ENCODE measurements at places on chromosomes 4 and X.

DNA sequence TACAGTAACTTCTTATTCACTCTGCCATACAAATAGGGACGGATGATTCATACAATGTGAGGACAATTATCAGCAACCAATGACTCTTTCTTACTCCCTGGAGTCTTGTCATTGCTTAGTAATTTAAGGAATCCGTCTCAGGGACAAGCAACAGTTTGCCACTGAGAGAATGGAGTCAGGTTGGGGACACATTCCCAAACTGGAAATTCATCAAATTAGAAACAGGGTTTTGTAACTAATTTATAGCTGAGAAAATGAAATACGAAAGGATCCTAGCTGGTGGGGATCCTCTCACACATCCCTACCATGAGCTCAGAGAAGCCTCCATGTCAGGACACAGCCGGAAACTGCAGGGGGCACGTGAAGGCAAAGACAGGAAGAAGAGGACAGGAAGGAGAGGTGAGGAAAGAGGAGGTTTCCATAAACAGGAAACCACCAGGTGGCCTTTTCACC lies 50.4 kb upstream of the KDR start:
- no peak for DNase-seq

DNA sequence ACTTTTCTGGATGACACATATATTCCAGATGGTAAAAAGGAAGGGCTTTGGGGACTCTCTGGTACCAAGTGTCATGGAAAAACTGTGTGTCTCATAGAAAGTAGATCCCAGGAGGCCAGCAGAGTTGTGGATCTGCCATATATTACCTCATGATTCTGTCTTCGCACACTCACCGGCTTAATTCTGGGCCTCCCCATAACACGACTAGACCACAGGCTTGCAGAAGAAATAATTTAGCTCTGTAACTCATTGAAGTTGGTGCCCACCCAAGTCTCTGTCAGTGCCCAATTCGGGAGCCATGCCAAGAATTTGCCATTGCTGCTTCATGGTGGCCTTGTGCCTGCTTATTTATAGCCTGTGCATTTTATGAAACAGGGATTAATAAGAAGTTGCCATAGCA lies 104.5 kb downstream of the AR start:
- no peak for DNase-seq

DNA sequence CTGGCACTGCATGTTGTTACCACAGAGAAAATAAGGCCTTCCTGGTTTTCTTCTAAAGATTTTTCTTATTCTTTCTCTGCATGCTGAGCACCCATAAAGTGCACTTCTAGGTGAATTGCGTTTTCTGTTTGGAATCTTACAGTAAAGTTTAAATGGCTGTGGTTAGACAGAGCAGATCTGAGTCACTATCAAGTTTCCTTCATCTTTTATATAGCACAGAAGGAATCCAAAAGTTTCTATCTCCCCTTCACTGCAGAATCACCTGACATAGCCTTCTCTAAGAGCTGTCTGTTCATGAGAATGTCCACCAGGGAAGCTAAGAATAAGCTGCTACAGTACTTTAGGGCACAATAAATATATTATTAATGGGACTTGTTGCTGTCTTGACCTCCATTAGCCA lies 455.5 kb upstream of the FAM241A start:
- DNase-seq = no peak

- DNase-seq = no peak
These were observed 54.4 kb downstream of the NBDY start for GRCh38 chrX:56783450-56783831.

DNA sequence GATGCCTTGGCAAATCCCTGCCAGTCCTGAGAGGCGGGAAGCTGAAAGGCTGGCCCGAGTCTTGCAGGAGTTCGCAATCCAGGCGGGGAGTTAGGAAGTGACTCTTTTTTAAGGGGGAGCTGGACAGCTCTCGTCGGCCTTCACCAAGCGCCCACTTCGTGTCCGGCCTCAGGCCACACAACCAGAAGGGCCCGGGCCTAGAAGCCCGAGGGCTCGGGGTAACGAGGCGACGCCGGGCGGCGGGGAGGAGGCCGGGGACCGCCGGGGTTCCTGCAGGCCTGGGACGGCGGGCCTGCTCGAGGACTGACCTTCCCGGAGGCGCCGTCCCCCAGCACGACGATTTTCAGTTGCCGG lies 395 bp downstream of the RAB28 start:
- peak; percentile 40 for DNase-seq

DNA sequence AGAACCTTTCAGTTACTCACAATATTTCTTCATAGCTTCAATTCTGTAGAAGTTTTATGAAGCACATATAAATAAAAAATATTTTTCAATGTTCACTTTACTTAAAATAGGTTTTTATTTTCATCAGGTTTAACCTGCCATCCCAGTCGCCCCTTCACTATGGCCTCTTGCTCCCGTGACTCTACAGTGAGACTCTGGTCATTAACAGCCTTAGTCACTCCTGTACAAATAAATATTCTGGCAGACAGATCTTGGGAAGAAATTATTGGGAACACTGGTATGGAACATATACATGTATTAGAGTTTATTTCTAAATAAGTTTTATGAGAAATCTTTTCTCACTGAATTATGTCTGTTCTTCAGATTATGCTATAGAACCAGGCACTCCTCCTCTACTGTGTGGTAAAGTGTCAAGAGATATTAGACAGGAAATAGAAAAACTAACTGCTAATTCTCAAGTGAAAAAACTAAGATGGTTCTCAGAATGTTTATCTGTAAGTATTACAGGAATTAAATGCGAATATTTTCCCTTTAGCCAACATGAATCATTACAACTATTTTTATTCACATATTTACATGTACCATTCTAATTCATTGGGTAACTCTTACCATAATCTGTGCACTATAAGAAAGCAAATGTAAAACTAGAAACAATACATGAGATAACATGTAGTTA lies 45.6 kb downstream of the SPATA4 start:
- no peak for DNase-seq

GRCh38 chrX:45696736-45697135 lies 496.1 kb upstream of the DIPK2B start:
- DNase-seq = no peak

- peak; percentile 80 for DNase-seq
These were observed 11.1 kb downstream of the MAEA start for GRCh38 chr4:1300466-1301455.

DNA sequence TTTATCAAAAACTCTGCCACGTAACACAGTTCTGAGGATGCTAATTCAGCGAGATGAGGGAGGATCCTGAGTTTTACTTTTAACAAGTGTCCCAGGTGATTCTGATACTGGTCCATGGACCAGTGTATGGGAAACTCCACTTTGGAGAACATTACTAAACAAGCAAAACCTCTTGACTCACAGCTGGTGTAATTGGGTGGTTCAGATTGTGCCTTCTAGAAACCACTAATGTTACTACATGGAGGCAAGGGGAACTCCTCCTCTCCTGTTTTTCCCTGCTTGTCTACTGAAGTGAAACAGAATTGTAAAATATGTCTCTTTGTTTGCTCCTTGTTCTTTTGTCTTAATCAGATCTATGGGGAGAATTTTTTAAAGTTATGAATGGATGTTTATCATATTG lies 62.6 kb downstream of the FRAS1 start:
- no peak for DNase-seq

- no peak for DNase-seq
These were observed 52.6 kb upstream of the DCTD start for GRCh38 chr4:182969651-182970279.

- DNase-seq = no peak
These were observed 202.7 kb upstream of the SPRY1 start for GRCh38 chr4:123193802-123194367.

All from activated CD4-positive, alpha-beta T cell treated with anti-CD3 and anti-CD28 coated beads for 36 hours (primary cell).